T-helper 1 cell (primary cell): ENCODE measurements at places on chromosomes 4 and X.

DNA sequence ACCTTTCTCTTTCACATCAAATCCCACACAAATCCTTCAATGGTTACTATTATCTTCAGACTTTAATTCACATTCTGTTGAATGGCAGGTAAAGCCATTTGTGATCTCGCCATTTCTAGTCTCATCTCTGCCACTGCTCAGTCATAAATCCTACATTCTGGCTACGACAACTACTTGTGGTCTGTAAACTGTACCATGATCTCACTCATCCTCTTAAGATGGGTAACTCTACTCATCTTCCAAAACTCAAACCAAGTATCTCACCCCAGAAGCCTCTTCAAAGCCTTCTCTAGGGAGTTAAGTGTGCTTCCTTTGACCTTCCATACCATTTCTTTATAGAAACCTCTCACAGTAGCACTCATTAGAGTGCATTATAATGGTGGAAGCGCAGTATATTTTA lies 101.8 kb downstream of the NEK1 start:
- no peak for DNase-seq

- no peak for DNase-seq
These were observed 22.1 kb downstream of the NIPAL1 start for GRCh38 chr4:48038666-48039065.

DNA sequence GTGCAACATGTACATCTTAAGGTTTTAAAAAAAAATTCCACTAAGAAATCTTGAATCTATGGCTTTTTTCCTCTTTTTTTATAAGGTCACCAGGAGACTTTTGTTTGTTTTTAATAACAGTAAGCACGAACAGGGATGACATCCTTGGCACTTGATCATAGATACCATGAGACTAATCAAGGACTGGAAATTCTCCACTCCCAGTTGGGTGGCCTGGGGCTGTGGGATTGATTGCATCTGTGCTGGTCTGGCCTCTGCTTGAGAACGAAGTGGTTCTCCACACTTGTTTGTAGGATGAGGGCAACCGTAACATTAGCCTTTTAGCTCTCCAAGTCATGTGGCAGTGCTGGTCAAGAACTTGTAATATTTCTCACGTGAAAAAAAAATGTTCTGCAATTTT lies 35.4 kb downstream of the SNX25 start:
- DNase-seq: no peak

DNA sequence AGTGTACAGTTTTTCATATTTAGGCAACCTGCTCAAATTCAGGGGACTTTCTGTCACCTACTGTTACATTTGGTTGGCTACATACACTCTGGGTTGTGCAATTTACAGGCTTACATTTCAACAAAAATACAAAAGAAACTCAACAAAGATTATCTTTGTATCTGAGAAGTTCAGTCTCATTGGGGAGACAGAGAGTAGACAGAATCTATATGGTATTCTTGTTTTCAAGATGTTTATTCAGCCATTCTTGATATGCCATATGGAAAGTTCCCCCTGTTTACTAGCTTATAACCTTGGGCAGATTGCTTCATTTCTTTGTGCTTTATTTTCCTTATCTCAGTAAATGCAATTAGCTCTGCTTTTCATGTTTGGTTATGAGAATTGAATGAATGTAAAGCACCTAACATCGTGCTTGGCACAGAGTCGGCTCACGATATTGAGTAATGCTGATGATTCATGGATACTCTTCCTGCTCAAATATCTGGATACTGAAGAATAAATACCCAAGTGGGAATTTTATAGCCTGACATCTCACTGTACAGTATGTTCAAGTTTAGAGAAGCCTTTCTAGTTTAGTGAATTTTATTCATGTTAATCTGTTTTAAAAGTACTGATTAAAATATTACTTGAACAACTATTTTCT lies 96.5 kb upstream of the PACRGL start:
- no peak for DNase-seq

DNA sequence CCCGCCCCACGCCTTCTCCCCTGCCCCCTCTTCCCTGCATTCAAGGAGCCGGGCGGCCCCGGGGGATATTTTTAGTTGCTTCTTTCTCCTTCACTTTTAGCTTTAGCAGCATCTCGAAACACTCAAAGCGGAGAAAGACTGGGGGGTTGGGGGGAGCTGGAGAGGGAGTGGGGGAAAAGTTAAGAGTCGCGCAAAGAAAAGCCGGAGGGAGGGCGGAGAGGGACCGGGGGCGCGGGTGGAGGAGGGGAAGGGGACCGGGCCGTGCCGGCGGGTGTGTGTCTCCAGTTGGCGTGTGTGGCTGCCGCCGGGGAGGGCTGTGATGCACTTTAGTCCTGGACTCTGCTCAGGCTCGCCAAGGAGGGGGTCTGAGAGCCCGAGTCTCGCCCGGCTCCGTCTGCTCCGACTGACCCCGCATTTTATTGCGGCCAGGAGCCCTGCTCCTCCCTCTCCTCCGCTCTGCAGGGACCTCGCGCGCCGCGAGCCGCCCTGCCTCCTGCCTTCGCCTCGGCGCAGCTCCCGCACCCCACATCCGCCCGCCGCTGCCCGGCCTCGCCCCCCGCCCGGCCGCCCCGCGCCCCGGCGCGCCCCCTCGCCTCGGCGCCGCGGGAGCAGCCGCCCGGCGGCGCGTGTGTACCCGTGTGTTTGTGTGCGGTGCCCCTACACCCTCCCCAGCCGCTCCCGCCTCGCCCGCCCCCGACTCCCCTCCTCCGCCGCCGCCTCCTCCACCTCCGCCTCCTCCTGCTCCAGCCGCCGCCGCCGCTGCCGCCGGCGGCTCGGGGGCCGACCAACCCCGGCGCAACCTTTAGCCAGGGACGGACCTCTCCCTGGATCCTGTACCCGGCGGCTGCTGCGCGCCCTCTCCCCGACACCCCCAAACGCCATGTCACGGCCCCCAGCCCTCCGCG lies 1.4 kb downstream of the ZNF827 start:
- peak; percentile 57 for DNase-seq

DNA sequence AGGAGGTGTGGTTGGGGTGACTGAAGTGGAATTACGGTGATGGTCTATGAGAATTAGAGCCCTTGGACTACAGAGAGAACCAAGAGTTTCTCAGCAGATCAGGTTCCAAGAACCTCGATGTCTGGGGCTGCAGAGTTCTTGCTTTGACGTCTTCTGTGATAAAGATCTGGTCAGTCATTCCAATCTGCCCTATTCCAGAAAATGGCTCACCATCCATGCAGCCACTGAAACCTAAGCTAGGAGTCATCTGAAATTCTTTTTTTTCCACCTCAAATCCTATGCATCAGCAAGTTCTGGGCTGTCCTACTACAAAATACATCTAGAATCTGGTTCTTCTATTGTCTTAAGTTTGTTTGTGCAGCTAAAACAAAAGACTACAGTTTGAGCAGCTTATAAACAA lies 254.4 kb upstream of the PGRMC2 start:
- DNase-seq: no peak

DNA sequence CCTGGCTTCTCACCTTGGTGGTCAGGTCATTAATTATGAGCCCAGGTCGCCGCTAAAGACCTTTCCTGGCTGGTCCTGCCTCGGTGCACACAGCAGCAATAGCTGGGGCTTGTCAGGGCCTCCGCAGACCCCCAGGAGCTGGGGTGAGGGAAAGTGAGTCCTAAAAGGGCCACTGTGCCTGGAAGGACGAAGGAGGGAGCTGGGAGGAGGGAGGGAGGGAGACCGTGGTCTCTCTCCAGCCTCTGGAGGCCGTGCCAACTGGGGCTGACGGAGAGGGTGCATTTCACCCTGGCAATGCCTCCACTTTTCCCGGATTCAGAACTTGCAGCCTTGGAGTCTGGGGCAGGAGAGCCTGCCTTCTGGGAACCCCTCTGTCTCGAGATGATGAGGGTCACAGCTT lies 60.4 kb downstream of the CRLF2 start:
- DNase-seq: no peak

GRCh38 chr4:157013656-157014055 lies 42.1 kb upstream of the PDGFC start:
- DNase-seq: no peak

GRCh38 chr4:157992038-157992705 lies 180.7 kb downstream of the GASK1B start:
- peak; percentile 8 for DNase-seq

- DNase-seq: no peak
These were observed 24.8 kb upstream of the MSMO1 start for GRCh38 chr4:165302658-165303057.

DNA sequence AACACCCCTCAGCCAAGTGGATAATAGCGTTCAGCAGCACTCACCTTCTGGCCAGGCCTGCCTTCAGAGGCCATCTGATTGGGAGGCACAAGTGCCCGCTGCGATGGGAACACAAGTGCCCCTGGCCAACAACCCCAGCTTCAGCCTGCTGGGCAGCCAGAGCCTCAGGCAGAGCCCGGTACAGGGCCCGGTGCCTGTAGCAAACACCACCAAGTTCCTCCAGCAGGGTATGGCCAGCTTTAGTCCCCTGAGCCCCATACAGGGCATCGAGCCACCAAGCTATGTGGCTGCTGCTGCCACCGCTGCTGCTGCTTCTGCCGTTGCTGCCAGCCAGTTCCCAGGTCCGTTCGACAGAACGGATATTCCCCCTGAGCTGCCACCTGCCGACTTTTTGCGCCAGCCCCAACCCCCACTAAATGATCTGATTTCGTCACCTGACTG lies 55.9 kb upstream of the MTM1 start:
- no peak for DNase-seq

- no peak for DNase-seq
These were observed 2.7 kb upstream of the ADH7 start for GRCh38 chr4:99437723-99438404.

DNA sequence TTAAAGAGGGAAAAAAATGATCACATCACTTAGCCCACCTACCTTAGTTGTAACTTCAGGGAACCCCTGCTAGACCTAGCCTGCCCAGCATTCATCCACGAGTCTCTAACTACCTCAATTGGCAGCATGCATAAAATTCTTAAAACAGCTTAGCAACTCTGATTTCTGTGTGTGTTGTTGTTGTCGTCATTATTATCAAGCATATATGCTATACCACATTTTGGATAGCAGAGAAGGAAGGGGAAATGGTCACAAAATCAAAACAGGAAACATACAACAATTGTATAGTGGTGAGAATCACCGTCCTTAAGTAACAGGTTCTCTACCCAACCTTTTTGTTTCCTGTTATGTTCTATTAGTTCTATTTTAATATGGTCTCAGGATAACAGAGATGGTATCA lies 2.7 kb upstream of the ACOT9 start:
- DNase-seq: no peak
